Naive thymus-derived CD8-positive, alpha-beta T cell (primary cell): ENCODE measurements at places on chromosomes 7 and 10. TPM values are rescaled to one million over a fixed set of nuclear protein-coding genes. Genes with fewer than 3 reads are reported as not detected.

DNA sequence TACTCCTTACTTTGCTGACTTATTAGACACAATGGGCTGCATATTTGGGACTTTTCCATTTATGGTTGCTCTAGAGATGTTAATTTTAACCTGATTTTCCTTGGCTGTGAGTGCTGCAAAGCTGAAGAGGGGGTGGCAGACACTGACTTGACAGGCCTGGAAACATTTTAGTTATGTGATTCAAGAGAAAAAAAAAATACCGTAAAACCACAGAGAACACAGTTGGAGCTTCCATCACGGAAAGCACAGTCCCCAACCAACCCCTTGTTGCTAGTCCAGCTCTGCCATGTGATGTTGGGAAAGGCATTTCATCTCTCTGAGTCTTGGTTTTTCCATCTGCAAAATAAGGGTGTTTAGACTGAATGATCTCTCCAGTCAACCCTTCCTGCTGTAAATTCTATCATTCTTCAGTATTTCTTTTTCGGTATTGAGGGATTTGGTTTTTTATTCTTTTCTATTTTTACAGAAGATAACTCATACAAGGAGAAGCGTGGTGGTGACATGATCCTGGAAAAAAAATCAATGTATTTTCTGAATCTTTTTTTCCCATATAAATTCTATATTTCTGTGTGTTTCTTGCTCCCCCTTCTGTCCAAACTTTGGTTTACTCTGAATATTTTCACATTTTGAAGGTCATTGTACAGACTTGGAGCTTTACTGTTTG lies 246.1 kb downstream of the REEP3 start:
- no peaks in the 10 kb centered on the region for H3K4me1 ChIP-seq
- H3K4me3 ChIP-seq = no peak overlapping the region
- H3K36me3 ChIP-seq = no peaks in the 10 kb centered on the region
- H3K27ac ChIP-seq = no peak overlapping the region
- DNase-seq = no peak

- H3K4me1 ChIP-seq = no peaks in the 10 kb centered on the region
- H3K36me3 ChIP-seq = no peaks in the 10 kb centered on the region
- no peak overlapping the region for H3K4me3 ChIP-seq
- DNase-seq = no peak
- H3K27ac ChIP-seq = no peak overlapping the region
Measured at GRCh38 chr7:131161103-131161502, 166.6 kb upstream of the MKLN1 start.

The HOXA11 gene
- total RNA-seq = not detected

DNA sequence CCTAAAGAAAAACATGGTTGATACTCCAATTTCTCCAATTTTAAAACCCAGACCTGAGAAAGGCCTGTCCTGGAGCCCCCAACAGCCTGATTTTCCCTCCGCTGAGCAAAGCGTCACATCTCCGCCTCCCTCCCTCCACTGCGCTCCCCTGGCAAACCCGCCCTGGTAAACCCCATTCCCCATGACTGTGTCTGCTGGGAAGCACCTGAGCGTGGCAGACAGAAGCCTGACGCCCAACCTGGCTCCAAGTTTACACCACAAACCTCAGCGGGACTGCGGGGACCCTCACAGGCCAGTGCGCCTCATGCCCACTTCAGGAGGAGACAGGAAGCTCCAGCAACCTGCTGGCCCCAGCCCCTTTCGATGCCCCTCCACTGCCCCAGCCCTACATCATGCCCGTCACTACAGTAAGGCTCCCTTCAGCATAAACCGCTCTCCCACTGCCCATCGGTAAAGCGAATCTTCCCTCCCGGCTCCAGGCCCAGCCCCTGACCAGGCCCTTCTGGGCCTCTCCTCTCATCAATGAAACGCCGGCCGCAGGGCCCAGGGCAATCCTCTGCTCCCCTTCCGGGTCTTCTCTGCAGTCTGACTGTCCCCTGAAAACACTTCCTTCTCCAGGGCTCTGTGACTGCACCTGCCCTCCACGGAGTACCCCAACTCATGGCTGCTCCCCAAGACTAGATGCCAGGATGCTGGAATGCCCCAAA lies 233.3 kb downstream of the MAD1L1 start:
- H3K27me3 ChIP-seq = no peaks in the 10 kb centered on the region
- H3K36me3 ChIP-seq = peaks cover 3% of the 10 kb centered on the region
- no peak overlapping the region for H3K27ac ChIP-seq
- peaks cover 10% of the 10 kb centered on the region for H3K4me1 ChIP-seq

GRCh38 chr10:62153191-62153590 lies 115.5 kb downstream of the RTKN2 start:
- no peak overlapping the region for H3K4me3 ChIP-seq
- H3K27me3 ChIP-seq = no peaks in the 10 kb centered on the region
- H3K36me3 ChIP-seq = no peaks in the 10 kb centered on the region
- peaks cover 14% of the 10 kb centered on the region for H3K4me1 ChIP-seq
- H3K27ac ChIP-seq = no peak overlapping the region

DNA sequence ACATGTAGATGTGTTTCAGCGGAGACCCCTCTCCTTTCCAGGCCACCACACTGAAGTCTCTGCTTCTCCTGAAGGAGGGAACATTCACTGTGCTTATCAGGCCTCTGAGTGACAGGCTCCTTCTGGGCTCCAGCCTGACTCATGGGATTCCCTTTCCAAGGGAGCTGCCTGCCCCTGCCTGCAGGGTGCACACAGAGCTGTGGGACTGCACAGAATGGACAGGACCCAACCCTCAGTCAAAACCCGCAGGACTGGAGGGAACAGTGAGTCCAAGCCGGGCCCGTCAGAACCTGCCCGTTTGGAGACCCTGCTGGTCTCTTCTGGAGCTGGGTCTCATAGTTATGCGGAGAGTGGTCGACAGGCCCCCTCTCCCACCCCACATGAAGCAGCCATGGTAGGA lies 32.6 kb downstream of the PLAC9 start:
- H3K27me3 ChIP-seq = no peaks in the 10 kb centered on the region
- peaks cover 25% of the 10 kb centered on the region for H3K4me1 ChIP-seq
- DNase-seq = no peak
- H3K36me3 ChIP-seq = peaks cover 7% of the 10 kb centered on the region
- H3K27ac ChIP-seq = no peak overlapping the region

DNA sequence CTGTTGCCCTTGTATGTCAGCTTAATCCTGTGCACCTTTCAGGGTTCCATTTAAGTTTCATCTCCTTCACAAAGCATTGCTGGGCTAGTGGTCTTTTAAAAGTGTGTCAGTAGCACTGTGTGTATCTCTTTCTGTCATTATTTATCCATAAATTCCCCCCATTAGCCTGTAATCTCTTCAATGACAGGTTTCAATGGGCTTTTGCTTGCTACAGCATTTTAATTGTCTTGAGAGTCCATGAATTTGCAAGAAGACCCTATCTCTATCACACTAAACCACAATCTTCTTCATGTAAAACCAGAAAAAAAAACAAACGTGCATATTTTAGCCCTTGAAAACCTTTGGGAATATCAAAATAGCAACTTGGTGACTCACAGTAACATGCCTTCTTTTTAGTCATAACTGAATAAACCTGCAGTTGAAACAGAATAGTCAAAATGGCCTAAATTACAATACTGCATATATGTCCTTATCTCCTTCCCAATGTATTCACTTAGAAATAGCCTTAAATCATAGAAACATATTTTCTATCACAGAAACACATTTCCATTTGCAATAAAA lies 118.6 kb downstream of the PON1 start:
- H3K4me3 ChIP-seq = no peak overlapping the region
- H3K27ac ChIP-seq = no peak overlapping the region
- no peaks in the 10 kb centered on the region for H3K36me3 ChIP-seq
- no peak for DNase-seq
- H3K27me3 ChIP-seq = peaks cover 1% of the 10 kb centered on the region
- no peaks in the 10 kb centered on the region for H3K4me1 ChIP-seq

DNA sequence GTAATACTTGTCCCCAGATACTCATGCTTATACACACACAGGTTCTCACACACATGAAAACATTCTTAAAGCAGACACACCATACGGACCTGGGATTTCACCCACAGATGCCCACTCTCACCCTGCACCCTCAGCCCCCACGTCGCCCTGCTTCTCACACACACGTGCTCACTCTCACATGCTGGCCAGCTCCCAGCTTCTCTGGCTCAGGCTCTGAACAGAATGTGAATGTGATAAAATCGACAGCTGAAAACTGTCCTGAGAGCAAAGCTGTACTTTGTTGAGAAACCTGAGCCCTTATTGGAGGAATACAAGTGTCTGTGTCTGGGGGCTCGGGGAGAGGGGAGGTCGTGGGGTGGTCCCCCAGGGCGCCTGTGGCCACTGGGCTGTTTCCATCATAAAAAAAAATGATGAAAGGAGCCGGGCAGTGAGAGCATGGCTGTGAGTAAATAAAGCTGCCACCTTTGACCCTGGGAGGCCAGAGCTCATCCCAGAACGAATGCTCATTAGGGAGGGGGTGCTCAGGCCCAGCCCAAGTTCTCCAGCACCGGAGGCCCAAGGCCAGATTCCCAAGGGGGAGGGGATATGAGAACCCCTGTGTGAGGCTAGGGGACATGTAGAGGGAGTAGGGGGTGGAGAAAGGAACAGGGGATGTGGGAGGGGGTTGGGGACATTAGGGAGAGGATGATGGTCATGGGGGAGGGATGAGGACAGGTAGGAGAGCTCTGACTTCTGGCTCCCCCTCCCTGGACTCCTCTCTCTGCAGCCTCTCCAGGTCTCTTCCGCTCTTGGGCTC lies 18.1 kb upstream of the TLX1 start:
- no peaks in the 10 kb centered on the region for H3K36me3 ChIP-seq
- peak; percentile 45 for DNase-seq
- no peak overlapping the region for H3K4me3 ChIP-seq
- no peak overlapping the region for H3K27ac ChIP-seq

GRCh38 chr7:132680590-132680989 lies 104.3 kb upstream of the PLXNA4 start:
- H3K27me3 ChIP-seq = no peaks in the 10 kb centered on the region
- no peaks in the 10 kb centered on the region for H3K4me1 ChIP-seq
- H3K4me3 ChIP-seq = no peak overlapping the region
- no peak for DNase-seq
- no peaks in the 10 kb centered on the region for H3K36me3 ChIP-seq
- no peak overlapping the region for H3K27ac ChIP-seq

- H3K4me3 ChIP-seq = no peak overlapping the region
- H3K36me3 ChIP-seq = peaks cover 33% of the 10 kb centered on the region
- no peaks in the 10 kb centered on the region for H3K27me3 ChIP-seq
- H3K4me1 ChIP-seq = peaks cover 16% of the 10 kb centered on the region
Measured at GRCh38 chr10:22544325-22545068, 169.9 kb downstream of the PIP4K2A start.

DNA sequence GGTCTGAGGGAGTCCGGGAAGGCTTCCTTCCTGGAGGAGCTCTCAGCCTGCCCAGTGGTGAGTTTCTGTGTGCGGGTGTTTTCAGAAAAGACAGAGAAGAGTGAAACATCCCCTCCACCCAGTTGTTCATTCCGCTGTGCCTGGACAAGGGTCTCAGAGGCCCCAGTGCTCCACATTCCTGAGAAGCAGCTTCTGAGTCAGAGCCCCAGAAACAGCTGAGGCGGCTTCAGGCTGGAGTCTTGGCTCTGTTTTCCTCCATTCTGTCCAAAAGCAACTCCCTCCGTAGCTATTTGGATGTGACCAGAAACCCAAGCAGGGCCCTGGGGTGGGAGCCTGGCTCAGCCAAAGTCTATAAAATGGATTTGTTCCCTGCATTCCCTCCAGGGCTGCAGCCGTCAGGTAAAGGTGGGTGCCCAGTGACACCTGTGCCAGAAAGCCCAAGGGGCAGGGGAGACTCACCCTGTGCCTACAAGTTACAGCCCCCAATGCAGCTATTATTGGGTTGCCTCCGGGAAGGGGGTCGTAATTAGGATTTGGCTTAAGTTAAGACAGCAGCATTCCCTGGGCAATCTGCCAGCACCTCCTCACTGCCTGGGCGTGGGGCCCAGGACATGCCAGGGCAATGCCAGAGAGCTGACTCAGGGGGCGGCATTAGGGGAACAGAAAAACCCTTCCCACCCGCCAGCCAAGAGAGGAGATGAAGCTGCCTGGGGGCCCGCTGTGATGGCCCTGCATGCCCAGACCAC lies 13.1 kb upstream of the CAMK2G start:
- H3K4me1 ChIP-seq = peaks cover 5% of the 10 kb centered on the region
- H3K36me3 ChIP-seq = no peaks in the 10 kb centered on the region
- no peak overlapping the region for H3K27ac ChIP-seq

- peaks cover 46% of the 10 kb centered on the region for H3K27me3 ChIP-seq
- H3K4me3 ChIP-seq = no peak overlapping the region
- peaks cover 22% of the 10 kb centered on the region for H3K36me3 ChIP-seq
Measured at GRCh38 chr7:143884969-143885559, 16.9 kb downstream of the TCAF1 start.

- peaks cover 3% of the 10 kb centered on the region for H3K36me3 ChIP-seq
- no peaks in the 10 kb centered on the region for H3K4me1 ChIP-seq
- DNase-seq = no peak
- H3K27ac ChIP-seq = no peak overlapping the region
- no peak overlapping the region for H3K4me3 ChIP-seq
- H3K27me3 ChIP-seq = peaks cover 29% of the 10 kb centered on the region
Measured at GRCh38 chr10:112229096-112229495, 45.5 kb upstream of the GPAM start.

DNA sequence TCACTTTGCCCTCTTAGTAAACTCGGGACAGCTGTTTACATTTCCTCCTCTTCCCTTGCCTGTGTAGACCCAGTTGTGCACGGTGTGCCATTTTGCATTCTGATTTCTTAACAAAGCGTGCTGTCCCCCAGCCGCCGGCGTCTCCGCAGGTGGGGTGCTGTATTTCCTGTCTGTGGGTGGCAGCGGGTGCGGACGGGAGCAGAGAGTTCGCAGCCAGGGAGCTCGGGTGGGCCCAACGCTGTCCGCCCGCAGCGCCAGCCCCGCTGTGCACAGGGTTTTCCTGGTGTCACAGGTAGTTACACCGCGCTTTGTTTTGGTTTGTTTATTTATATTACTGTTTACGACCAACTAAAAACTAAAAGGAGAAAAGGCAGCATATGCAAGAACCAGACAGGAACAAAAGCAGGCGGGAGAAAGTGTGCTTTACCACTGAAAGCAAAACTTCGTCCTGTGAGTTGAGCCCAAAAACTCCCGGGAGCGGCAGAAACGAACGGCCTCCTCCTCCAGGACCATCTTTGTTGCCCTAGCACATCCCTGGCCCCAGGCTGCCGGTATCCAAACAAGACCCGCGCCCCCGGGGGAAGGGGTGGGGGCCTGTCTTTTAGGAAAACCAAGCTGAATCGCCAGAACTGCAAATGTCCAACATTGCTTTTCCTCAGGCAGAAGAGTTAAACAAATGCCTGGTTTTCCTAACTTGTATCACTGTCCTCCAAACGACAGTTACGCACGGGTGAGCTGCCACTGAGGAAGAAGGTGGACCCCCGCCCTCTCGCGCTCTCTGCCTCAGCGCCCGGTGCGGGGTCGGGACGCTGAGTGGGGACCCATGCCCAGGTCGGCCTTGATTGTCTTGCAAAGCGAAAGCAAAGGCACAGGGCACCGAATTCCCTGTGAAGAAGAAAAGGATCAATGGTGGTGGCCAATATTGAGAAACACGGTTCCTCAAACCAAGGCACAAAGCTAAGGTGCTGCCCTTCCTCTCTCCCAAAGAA lies 45.9 kb upstream of the DRGX start:
- H3K27ac ChIP-seq = no peak overlapping the region
- H3K4me1 ChIP-seq = peaks cover 25% of the 10 kb centered on the region
- DNase-seq = peak; percentile 8
- H3K36me3 ChIP-seq = no peaks in the 10 kb centered on the region
- peaks cover 15% of the 10 kb centered on the region for H3K27me3 ChIP-seq

- H3K4me3 ChIP-seq = no peak overlapping the region
- H3K4me1 ChIP-seq = peaks cover 28% of the 10 kb centered on the region
- DNase-seq = peak; percentile 63
- H3K36me3 ChIP-seq = no peaks in the 10 kb centered on the region
- H3K27ac ChIP-seq = no peak overlapping the region
Measured at GRCh38 chr7:143240291-143241168, 18.7 kb downstream of the TAS2R40 start.

- H3K27me3 ChIP-seq = no peaks in the 10 kb centered on the region
- H3K4me3 ChIP-seq = peak overlapping the region; percentile 5
- peak overlapping the region; percentile 56 for H3K27ac ChIP-seq
- H3K4me1 ChIP-seq = peaks cover 74% of the 10 kb centered on the region
Measured at GRCh38 chr10:80477813-80478212, 23.7 kb downstream of the TSPAN14 start.
